ENCODE measurements at places on chromosomes 1 and 21. TPM values are rescaled to one million over a fixed set of nuclear protein-coding genes. Genes with fewer than 3 reads are reported as not detected.

The BRDT gene
- total RNA-seq: not detected

- no peak for DNase-seq
Observed at GRCh38 chr1:154605534-154605933, 2.5 kb downstream of the ADAR start.

DNA sequence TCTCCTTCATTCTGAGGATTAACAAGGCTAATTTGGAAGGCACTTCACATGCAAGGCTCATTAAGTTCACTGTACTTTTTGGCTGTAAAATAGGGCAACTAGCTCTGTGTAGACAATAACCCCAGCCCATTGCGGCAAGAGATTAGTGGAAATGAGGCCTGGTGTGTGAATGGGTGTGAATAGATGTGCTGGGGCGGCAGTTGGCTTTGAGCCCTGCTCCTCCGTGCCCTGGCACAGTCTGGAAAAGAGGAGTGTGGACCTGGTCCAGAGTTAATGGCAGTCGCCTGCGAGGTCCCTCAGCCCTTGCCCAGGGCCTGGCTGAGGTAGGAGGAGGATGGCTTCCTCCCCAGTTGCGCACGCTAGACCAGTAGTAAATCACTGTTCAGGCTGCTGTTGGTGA lies 4.8 kb downstream of the KISS1 start:
- DNase-seq: no peak

DNA sequence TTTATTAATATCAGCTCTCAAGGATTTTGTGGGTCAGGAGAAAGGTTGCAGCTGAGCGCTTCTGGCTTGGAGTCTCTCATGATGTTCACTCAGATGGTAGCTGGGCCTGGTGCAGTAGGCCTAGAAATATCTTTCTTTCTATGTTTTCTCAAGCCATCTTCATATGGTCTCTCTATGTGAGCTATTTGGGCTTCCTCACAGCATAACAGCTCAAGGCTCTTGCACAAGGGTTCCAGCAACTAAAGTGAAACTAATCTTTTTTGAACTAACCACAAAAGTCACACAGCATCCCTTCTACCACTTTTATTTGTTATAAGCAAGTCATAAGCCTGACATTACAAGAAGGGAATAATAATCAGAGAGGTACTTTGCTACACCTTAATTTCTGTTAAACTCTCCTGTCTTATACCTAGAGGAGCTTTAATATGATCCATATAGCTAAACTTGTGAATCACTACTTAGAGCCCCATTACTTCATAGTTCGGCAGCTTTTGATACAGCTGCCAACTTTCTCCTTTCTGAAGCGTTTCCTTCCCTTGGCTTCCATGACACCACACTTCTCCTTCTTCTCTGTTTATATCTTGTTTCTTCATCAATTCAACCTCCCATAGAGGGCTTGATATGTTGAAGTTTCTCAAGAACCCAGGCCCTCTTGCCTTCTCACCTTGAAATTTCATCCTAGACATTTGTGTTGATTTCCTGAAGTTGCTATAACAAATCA lies 720.2 kb downstream of the LTN1 start:
- DNase-seq: no peak

DNA sequence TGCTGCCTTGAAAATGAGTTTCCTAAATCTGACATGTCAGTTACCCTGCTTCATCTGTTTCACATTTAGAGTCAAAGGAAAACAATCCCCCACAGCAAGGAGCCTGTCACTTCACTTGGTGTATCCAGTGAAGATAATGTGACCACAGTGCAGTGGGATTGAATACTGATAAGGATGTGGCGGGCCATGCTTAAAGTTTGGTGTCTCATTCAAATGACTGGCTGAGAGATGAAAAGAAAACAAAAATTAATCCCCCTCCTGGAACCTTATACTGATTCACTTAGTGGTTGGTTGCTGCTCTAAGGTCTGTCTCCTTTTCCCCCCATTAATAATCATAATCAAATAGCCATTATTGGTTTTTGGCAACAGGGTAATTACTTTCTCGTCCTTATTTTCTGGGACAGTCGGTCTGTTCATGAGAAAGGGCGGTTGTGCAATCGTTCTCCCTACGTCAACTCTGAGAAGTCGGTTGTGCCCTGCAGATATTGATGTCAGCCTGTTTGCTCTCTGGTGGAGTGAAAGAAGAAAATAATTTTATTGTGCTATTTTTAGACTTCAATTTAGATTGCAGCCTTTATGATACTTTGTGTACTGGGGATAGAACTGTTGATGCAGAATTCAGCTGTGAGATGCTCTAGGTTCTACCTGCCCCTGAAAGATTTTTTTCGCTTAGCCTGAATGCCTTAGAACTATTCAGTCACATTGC lies 360.2 kb downstream of the DISC1 start:
- no peak for DNase-seq

GRCh38 chr1:222243902-222244301 lies 304.0 kb downstream of the HHIPL2 start:
- no peak for DNase-seq

DNA sequence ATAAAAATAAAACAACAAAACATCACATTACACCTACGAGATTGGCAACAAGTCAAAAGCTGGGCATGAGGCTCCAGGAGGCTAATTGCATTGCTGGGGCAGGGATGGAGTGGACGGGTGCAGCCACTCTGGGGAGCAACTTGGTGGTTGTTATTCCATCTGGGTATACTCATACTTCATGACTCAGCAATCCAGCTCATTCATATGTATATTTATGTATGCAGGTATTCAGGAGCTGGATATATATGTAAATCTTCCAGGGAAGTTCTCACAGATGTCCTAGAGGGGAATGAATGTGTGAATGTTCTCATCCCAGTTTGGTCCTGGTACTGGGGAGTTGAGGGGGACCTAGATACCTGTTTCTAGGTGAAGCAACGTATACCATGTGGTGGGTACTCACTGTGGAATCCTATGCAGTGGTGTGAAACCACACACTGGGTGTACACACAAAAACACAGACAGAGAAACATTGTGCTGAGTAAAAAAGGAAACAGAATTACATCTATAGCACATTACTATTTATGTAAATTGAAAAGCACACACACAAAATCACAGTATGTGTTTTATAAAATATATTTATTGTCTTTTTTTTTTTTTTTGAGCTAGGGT lies 79.7 kb upstream of the RAB4A start:
- no peak for DNase-seq

The TTC39A gene
- total RNA-seq: 8.3 TPM

Data from Panc1 (cell line).